Lower lobe of right lung (tissue), 2 donors: ENCODE measurements at places on chromosomes 16 and 17. TPM values are rescaled to one million over a fixed set of nuclear protein-coding genes. Genes with fewer than 3 reads are reported as not detected.

DNA sequence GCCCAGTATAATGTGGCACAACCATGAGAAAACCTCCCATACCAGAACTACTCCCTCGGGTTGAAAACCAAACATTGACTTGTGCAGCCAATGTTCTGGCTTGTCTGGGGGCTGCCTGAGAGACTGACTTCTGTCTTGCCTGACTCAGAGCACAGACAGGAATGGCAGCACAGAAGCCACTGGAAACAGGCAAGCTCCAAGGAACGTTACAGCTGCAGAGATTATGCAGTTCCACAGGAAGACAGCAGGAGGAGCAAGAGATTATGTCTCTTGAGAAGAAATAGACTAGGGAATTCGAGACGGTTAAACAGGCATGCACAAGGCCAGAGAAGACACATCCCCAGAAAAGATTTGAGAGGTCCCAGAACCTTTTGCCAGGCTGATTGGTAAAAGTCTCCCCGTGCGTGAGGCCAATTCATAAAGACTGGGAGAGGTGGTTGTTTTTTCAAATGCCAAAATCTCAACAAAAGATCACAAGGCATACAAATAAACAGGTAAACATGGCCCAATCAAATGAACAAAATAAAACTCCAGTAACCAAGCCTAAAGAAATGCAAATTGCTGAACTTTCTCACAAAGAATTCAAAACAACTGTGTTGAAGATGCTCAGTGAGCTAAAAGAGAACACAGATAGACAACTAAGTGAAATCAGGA, 90.6 kb upstream of the CDH5 start:
- no peaks in the 10 kb centered on the region for H3K27me3 ChIP-seq
- no peak overlapping the region for H3K27ac ChIP-seq
- peaks cover 6% of the 10 kb centered on the region for H3K4me1 ChIP-seq
- DNase-seq: no peak
- H3K4me3 ChIP-seq: no peak overlapping the region
- no peaks in the 10 kb centered on the region for H3K36me3 ChIP-seq

GRCh38 chr17:30375661-30376060, 3.1 kb upstream of the CPD start:
- H3K36me3 ChIP-seq: no peaks in the 10 kb centered on the region
- H3K4me1 ChIP-seq: peaks cover 22% of the 10 kb centered on the region
- no peak for DNase-seq
- H3K4me3 ChIP-seq: no peak overlapping the region
- no peak overlapping the region for H3K27ac ChIP-seq

- no peaks in the 10 kb centered on the region for H3K36me3 ChIP-seq
- DNase-seq: no peak
- H3K27me3 ChIP-seq: no peaks in the 10 kb centered on the region
- H3K4me3 ChIP-seq: no peak overlapping the region
- no peak overlapping the region for H3K27ac ChIP-seq
These were observed 85.9 kb upstream of the GSE1 start for GRCh38 chr16:85527042-85527766.

DNA sequence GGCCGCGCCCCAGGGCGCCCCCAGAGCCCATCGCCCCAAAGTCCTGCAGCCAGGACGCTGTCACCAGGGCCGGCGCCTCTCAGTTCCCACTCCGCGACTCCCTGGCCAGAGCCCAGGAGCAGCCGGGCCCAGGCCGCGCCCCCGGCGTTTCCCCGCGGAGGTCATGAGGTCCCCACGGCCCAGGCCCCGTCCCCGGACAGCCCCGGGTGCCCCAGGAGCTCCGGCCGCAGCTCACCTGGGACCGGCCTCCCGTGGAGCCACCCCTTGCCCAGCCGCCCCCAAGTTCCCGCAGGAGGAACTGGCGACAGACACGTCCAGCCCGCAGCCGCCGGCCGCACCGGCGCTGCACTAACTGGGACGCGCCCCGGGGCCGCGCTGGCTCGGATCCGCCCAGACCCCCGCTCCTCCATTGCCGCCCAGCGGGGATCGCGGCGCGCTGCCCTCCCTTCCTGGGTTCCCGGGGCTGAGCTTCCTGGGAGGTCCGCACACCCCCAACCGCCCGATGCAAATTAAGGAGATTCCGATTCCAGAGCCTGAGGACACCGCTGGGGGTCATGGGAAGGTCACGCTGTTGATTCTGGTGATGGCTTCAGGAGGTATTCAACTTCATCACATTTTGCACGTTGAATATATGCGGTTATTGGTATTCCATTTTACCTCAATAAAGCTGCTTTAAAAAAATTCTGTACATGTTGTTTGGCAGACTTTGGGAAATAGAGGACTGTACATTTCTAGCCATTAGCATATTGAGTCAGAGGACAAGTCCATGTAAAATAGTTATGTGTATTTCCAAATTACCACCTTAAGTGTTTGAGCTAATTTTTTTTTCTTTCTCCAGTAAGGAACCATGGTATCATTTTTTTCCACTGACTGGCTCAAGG, 9.9 kb downstream of the AHSP start:
- no peaks in the 10 kb centered on the region for H3K4me1 ChIP-seq
- peaks cover 17% of the 10 kb centered on the region for H3K27me3 ChIP-seq
- H3K36me3 ChIP-seq: no peaks in the 10 kb centered on the region
- H3K4me3 ChIP-seq: peak overlapping the region; percentile 52

- no peak within 1 kb of the TSS for H3K27ac ChIP-seq
- no peaks in the 10 kb centered on the region for H3K36me3 ChIP-seq
- no peaks in the 10 kb centered on the region for H3K4me1 ChIP-seq
- peak; percentile 42 for DNase-seq
These were observed at the start of gene SPPL2C for GRCh38 chr17:45844695-45845375. TSS of gene SPPL2C (plus strand) at chr17:45844881. CDS start at chr17:45844907, 26 bp downstream.

GRCh38 chr17:12667299-12667958, 1.7 kb downstream of the MYOCD start:
- H3K27ac ChIP-seq: no peak overlapping the region
- no peak overlapping the region for H3K4me3 ChIP-seq
- H3K36me3 ChIP-seq: no peaks in the 10 kb centered on the region
- peaks cover 16% of the 10 kb centered on the region for H3K4me1 ChIP-seq
- peaks cover 40% of the 10 kb centered on the region for H3K27me3 ChIP-seq

CA5A gene
- total RNA-seq: 0.06 TPM

CA4 gene
- 72.8 TPM for total RNA-seq

CDH3 gene
- 3.4 TPM for total RNA-seq
